Dermis blood vessel endothelial cell (primary cell): ENCODE measurements at places on chromosomes 5 and 9. TPM values are rescaled to one million over a fixed set of nuclear protein-coding genes. Genes with fewer than 3 reads are reported as not detected.

DNA sequence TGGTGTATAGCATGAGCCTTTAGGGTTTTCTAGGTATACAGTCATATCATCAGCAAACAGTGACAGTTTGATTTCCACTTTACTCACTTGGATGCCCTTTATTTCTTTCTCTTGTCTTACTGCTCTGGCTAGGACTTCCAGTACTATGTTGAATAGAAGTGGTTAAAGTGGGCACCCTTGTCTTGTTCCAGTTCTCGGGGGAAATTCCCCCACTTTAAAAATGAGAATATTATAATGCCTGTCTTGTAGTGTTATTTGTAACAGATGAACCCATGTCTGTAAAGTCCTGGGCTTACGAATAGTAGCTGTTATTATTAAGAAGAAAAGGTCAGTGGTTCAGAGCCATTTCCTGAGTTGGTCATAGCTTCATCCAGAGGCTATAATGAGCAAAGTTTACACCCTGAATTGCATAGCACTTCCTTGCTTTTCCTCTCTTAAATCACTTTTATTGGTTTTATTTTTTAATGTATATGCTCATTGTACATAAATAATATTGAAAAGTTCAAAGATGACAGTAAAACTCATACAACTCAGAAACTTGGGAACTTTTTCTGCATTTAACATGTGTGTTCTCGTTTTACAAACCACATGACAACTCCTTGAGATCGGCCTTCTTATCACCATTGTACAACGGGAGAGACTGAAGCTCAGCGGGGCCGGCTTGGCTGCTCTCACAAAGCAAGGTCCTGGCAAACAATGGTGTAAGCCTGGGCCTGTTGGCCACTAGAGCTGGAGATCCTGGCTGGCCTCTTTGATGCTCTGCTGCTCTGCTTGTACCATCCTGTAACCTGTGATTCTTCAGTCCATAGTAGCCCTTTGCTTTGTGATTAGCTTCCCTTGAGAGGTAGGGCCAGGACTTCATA is 85.2 kb downstream of the CYFIP2 start:
- DNase-seq: peak; percentile 66

- DNase-seq: no peak
These were observed 457.1 kb downstream of the DTWD2 start for GRCh38 chr5:118531276-118531675.

DNA sequence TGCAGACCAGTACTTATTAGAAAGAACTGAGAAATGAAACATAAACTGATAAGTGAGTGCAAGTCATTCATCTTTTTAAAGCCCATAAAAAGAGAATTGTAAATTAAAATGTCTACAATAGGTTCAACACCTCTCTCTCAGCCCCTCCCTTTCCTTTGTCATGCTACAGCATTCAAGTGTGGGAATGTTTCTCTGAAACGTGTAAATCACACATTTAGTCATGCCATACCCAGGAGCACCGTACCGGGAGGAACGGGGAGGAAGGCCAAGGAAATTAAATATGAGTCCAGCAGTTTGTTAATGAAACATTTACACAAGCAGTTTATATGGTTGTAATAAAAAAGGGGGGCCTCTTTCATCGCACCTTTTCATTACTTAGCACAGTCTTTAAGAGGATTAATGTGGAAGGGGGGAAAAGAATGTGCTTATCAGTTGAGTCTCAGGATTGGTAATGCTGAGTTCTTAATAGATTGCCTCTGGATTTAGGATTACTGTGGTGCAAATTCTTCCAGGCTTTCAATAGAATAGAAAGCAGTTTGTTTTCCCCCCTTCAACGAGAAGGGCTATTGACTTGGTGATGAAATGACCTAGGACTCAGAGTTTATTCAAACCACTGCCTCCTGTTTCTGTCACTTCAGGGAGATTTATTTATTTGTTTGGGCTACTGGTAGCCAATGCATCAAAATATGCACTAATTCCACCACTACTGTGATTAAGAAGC is 176.0 kb upstream of the ZNF608 start:
- DNase-seq: no peak

DNA sequence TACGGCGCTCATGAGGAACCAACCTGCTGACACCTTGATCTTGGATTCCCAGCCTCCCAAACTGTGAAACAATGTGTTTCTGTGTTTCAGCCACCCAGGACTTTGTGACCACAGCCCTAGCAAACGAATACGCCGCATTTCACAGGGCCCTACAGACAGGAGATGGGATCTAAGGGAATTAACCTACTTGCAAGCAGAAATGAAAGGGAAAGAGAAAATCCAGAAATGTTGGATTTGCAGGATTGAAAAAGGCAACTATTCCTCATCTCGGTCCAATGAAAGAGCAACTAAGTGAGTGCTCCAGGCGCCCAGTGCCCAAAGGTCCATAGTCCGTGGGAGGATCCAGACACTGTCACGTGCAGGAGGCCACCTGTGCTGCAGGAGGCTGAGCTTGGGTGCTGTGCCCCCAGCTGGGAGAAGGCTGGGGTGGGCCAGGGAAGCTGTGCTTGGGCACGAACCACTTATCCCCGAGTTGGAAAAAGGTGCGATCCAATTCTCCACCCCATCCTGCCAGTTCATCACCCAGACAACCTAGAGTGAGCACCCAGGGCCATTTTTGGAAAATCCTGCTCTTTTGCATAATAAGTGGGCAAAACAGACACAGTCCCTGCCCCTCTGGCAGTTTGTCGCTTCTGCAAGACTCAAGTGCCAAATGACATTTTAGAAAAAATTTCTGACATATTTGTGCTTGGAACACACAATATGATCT is 177.9 kb downstream of the C9orf50 start:
- DNase-seq: no peak

- DNase-seq: no peak
These were observed 5.7 kb upstream of the RARS1 start for GRCh38 chr5:168480601-168481000.

Gene SMIM33
- not detected in 2 replicates for total RNA-seq

Gene SHOC1
- not detected in 2 replicates for total RNA-seq

GRCh38 chr5:157732130-157732514 is 902 bp downstream of the THG1L start:
- no peak for DNase-seq

Gene DIMT1
- total RNA-seq: 51.4 and 83.0 TPM in 2 replicates

DNA sequence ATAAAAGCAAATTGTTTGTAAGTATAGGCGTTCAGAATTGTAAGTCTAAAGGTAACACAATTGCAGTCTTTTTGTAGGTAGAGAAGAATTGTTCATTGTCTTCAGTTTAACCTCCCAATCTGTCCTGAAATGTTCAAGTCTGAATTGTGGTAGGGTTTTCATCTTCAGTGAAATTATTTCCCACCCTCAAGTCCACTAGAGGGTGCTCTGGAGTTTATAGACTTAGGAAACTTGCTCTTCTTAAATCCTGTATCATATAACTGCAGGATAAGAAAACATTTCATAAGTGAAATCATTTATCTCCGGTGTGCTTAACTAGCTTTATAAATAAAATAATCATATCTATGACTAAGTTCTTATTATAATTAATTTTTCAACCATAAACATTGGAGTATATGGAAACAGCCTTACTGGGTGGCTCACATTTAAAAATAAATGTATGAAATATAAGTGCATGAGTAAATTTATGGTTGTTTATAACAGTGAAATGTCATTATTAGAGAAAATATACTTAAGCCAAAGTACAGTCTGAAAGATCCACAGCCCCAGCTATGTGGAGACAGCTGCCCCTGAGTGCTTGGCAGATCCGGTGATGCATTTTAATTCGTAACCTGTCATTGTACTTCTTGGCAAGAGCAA is 182.4 kb upstream of the OTULINL start:
- peak; percentile 79 for DNase-seq

Gene ELAVL2
- 0.47 and 0.68 TPM in 2 replicates for total RNA-seq

- no peak for DNase-seq
These were observed 1600.9 kb upstream of the C9orf72 start for GRCh38 chr9:29174136-29174535.

- DNase-seq: no peak
These were observed 27.0 kb upstream of the ZNF354B start for GRCh38 chr5:178832618-178833201.

Gene ANKRD34B
- total RNA-seq: not detected in 2 replicates

DNA sequence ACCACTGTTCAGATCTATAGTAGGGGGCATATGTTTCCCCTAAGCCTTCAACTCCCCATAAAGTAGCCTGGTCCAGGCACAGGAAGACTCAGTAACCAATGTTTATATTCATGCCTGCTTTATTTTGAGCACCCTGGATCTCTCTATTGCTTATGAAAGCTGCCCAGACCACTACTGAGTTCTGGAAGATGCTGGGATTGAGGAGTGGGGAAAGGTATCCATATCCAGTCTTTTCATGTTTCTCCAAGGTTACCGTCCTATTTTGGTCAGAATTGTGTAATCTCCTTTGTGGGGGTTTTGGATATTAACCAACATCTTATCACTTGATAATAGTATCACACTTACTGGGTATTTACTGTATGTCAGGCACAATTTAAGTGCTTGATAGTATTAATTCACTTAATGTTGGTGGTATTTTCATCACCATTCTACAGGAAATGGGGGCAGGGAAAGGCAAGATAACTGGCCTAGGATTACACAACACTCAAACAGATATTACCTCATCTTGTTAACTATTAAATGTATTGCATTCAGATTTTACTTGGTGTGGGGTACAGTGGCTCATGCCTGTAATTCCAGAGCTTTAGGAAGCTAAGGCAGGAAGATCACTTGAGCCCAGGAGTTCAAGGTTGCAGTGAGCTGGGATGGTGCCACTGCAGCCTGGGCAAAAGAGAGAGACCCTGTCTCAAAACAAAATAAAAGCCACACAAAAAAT is 36.3 kb downstream of the RUSC2 start:
- DNase-seq: no peak

Gene PCDHA10
- 0.09 and 0.17 TPM in 2 replicates for total RNA-seq

DNA sequence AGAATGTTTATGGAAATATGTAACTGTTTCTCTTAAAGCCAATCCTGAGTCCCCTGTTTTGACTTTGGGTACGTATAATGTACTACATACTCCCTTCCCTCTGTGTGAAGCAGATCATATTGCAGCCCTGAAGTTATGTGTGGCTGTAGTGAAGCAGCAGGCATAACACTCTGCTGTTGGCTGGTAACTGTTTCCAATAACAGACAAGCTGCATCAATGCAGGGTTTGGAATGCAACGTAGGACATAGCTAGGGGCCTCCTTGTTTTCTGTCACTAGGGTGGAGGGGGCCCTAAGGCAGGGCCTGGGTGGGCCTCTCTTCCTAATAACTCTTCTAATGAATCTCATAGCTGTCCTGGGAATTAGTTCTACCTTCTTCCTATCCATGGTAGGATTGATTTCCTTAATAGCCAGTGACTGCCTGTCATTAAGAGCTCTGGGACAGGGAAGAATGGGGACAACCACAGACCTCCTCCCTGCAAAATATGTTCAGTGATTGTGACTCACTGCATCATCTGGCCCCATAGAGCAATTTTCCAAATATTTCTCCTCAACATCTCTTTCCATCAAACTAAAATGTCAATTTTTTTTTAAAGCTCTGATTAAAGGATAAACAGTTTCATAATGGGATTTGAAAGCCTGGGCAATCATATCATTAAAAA is 129.6 kb upstream of the HMHB1 start:
- DNase-seq: no peak

- no peak for DNase-seq
These were observed 87.5 kb downstream of the SCAMP1 start for GRCh38 chr5:78447775-78448424.
